ENCODE measurements at places on chromosomes 1 and 21.

- no peak for DNase-seq
Observed at GRCh38 chr1:241355311-241356010, 1.5 kb downstream of the RGS7 start.

DNA sequence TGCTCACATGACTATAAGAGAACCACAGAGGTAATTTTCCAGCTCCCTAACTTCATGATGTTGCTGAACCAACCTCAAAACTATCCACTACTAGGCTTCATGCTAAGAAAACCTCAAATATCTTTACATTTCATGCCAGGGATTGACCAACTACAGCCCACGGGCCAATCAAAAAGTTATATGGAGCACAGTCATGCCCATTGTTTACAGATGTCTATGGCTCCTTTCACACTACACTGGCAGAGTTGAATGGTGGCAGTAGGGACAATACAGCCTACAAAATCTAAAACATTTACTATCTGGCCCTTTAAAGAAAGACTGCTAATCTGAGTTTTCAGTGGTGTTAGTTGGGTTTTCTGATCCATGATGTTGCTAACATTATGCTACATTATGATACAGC, 154.8 kb downstream of the TM2D1 start:
- no peak for DNase-seq

GRCh38 chr1:66381621-66382275, 152.2 kb upstream of the SGIP1 start:
- no peak for DNase-seq

GRCh38 chr1:93673163-93673829, 8.3 kb downstream of the BCAR3 start:
- peak; percentile 47 for DNase-seq

- peak; percentile 75 for DNase-seq
Observed at GRCh38 chr1:19344372-19344810, 32.3 kb downstream of the SLC66A1 start.

DNA sequence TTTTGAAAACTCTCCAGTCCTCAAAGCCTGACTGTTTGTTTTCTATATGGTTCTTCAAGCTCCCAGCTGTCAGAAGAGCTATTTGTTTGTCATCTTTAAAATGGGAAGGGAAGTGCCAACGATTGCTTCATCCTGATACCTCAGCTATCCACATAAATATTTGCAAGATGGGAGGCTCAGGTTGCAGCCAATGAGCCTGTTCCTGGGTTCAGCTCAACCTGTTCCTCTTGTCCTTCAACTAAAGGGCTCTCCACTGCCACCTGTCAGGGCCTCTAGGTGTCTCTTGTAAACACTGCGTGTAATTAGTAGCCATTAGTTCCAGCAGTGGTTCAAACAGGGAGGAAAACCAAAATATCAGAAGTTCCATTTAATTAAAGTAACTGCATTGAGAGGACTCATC, 445.1 kb downstream of the AJAP1 start:
- DNase-seq, result no peak

DNA sequence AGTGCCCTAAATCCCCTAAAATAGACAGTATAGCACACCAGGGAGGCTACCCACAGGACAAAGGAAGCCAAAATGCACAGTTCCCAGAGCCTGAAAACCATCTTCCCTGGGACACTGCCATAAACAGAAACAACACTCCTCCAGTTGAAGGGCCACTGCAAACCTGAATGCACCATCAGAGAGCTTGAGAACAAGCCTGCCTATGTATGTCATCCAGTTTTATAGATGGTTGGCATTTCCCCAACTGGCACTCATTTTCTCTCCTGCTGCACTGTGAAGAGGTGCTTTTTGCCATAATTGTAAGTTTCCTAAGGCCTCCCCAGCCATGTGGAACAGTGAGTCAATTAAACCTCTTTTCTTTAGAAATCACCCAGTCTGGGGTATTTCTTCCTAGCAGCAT, 169.0 kb downstream of the AGBL4 start:
- DNase-seq, result no peak

GRCh38 chr1:163203561-163203960, 845 bp upstream of the RGS5 start:
- no peak for DNase-seq

GRCh38 chr1:65421351-65422025, 1.0 kb downstream of the LEPR start:
- DNase-seq, result peak; percentile 75

DNA sequence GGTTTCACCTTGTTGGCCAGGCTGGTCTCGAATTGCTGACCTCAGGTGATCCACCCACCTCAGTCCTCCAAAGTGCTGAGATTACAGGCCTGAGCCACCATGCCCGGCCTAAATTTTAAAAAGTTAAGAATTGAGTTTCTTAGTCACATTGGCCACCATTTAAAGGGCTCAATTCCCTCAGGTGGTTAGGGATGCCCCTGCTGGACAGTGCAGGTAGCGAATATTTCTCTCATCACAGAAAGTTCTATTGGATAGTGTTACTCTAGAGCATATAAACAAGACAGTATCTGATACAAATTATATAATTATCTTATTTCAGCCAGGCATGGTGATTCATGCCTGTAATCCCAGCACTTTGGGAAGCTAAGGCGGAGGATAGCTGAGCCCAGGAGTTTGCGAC, 320.2 kb downstream of the ZP4 start:
- no peak for DNase-seq

Measured in lung microvascular endothelial cell (primary cell).